ENCODE measurements at places on chromosomes 6 and 20.

- no peak for DNase-seq
Observed at GRCh38 chr6:135209803-135210202, 28.7 kb downstream of the MYB start.

- DNase-seq: no peak
Observed at GRCh38 chr6:3384241-3385143, 72.4 kb downstream of the SLC22A23 start.

- DNase-seq: no peak
Observed at GRCh38 chr6:10395171-10395703, 19.6 kb downstream of the TFAP2A start.

DNA sequence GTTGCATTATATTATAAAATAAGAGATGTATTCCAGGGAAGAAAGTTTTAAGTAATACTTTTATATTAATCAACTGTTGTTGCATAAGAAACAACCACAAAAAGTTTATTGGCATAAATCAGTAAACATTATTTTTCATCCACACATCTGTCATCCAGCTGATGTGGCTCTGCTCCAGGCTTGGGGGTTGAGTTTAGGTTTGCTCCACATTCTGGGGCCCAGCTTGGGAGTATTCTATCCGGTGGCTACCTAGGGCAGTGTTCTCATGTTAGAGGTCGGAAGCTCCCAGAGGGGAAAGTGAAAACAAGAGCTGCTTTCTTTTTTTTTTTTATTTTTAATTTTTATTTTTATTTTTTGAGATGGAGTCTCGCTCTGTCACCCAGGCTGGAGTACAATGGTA, 728.4 kb upstream of the FLRT3 start:
- no peak for DNase-seq

DNA sequence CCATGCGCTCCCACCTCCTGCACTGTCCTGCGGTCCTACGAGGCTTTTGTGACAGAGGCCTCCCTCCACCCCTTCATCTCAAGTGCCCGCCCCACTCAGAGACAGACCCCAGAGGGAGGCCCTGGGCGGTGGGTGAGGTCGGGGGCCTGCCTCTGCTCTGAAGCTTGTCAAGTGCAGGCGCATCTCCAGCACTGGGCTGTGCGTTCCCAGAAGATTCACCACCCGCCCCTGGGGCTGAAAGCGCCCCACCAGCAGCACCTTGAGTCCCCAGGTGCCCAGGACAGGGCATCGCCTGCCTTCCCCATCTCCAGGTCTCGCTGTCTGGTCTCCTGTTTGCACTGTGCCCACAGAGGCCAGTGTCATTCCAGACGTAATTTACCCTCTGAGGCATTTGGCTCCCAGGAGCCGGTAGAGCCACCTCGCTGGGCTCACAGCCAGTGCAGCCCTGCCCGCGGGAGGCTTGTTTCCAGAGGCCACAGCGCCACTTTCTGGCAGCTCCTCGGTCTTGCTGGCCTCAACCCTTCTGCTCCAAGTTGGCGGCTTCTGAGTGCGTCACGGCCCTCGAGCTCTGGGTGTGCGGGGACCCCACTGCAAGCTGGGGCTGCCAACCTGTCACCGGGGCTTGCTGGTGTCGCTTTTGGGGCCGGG, 191.1 kb downstream of the TAF4 start:
- peak; percentile 71 for DNase-seq

DNA sequence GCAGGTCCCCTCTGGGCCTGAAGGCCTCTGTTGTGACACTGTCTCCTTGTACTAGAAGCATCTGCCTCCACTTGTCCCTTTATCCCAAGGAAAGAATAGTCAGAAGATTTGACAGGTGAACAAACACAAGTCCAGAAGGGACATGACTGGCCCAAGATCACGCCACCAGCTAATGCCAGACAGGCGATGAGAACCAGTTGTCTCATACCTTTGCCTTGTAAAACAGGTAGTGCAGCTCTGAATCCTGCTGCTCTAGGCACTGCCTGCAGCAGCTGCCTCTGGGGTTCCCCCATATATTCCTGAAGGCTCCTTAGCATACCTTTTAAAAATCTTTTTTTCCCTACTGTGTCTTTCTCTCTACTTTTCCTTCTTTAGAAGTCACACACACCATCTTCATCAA, 25.0 kb downstream of the SCAND1 start:
- no peak for DNase-seq

DNA sequence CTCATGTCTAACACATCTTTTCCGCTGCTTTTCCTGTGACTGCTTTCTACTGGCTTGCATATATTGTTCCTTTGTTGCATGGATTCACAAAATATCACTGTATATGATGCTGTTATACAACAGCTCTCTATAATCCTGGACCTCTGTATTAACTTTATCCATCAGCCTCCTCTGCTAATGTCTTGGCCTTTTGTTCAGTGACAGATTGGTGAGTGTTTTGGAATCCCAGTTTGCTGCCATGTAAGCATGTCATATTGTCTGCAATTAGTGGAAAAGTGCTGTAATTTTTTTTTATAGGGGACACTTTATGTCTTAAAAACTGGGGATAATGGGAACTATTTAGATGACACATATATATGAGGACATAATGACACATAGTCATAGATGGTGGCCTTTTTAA, 3.0 kb downstream of the RIMS1 start:
- DNase-seq: no peak

DNA sequence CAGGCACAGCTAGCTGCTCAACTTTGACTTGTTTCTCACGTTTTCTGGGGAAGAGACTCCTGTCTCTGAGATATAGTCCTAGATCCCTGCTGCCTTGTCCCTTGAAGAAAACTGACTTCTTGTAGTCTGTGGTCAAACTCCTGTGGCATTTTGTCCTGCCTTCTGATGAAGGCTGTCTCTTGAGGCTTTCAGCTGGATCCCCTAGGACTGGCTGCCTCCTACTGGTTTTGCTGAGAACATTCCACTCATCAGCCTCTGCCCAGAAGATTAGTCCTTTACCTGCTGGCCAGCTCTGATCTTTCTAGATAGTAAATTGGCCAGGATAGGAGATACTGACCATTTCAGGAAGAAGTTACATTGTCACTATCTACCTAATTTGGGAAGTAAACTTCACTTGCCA, 71.9 kb upstream of the CNR1 start:
- DNase-seq: no peak

DNA sequence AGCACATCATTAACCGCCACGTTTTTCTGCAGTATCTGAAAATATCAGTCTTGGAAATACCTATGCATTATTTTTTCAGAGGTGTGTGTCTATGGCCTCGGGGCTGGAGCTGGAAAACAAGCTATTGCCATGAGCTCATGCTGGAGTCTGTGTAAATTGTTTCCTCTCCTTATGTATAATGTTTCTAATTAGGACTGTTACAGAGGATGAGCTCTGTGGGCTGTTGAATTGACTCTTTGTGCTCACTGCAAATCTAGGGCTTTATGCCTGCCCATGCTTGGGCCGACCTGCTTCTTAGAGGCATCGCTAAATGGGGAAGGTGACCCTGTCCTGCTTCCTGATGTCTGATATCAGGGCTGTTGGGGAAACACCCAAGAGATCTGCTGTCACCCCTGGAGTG, 80.8 kb upstream of the SLC22A16 start:
- DNase-seq: no peak

- no peak for DNase-seq
Observed at GRCh38 chr6:26158581-26159356, 71.5 kb downstream of the HFE start.

- DNase-seq: no peak
Observed at GRCh38 chr6:163720005-163720404, 305.5 kb downstream of the QKI start.

DNA sequence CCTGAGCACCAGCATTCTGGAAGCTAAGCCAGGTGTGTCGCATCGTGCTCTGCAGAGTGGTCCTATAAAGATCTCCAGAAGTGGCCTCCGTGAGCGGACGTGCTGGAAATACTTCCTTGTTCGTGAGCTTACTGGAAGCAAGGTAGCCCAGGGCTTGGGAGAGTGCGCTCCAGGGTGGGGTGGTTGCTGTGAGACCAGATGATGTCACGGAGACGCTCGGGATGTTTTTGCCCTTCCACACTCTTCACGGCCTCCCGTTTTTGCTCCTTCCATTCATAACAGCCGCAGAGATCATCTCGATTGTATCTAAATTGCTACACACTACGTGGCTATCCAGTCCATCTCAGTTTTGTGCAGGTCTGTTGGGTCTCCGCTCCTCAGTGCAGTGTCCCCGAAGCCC, 373.4 kb downstream of the THBS2 start:
- DNase-seq: no peak

GRCh38 chr20:32063695-32064094, 11.7 kb downstream of the HCK start:
- no peak for DNase-seq

GRCh38 chr6:10956776-10957175, 69.9 kb downstream of the SYCP2L start:
- DNase-seq: no peak

DNA sequence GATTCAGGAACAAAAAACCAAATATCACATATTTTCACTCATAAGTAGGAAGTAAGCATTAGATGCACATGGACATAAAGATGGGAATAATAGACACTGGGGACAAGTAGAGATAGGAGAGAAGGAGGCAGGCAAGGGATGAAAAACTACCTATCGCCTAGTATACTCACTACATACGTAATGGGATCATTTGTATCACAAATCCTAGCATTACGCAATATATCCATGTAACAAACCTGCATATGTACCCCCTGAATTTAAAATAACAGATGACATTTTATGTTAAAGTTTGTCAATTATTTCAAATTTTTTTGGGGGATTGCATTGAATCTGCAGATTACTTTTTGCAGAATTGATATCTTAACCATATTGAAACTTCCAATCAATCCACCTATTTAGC, 660.5 kb upstream of the MAN1A1 start:
- no peak for DNase-seq

- peak; percentile 55 for DNase-seq
Observed at GRCh38 chr6:166168616-166169548, 1.2 kb upstream of the TBXT start.

GRCh38 chr6:146292506-146292905, 251.1 kb upstream of the RAB32 start:
- DNase-seq: no peak

GRCh38 chr6:331622-332521, 39.6 kb downstream of the DUSP22 start:
- DNase-seq: no peak

DNA sequence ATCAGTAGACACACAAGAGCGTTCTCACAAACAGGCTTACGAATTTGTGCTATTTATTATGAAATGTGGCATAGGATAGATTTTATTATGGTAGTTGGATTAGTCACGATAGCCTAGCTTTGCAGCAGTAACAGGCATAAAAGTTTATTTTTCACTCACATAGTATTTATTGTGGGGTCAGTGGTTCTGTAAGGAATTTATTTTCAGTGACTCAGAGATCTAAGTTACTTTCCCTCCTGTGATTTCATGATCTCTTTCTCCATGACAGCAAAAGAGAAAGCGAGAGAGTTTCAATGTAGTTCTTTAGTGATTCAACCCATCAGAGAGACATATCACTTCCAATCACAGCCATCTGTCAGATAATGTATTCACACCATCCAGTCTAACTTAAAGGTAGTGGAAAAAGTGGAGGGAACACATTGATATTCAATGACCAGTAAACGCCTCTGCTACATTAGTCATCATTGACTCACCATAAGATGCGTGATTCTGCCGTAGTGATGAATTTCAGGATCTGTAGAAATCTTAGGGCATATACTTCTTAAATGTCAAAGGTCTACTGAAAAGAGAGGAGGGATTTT, 605.5 kb downstream of the HDGFL1 start:
- DNase-seq: no peak

DNA sequence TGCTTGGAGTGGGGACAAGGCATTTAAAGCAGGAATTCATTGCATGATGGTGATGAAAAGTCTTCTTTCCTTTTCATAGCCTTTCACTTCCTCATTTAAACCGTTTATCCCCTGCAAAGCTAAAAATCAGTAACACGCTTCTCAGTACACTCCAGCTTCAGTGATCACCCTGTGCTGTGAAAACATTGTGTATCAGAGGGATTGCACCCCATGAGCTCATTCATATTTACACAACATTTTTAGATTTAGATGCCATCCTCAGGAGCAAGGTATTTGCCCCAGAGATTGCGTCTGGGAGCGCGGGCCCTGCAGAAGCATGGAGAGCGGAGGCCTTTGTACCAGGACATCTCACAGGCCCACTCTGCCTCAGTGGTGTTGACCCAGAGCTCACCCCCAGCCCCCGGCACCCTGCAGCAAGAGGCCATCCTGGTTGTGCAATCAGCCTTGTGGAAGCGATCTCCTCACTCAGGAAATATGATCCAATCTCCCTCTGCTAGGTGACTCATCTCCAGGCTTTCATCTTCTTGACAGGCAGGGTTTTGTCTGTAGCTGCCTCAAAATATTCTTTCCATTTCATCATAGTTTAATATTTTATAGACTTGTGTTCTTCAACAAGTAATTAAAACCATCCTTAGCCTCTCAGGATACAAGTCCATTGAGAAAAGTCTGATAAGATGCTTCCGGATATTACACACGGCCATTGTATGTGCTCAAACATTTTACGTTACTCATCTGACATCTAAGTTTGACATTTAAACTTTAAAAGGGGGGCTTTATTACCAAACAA, 38.9 kb upstream of the THBS2 start:
- DNase-seq: no peak

DNA sequence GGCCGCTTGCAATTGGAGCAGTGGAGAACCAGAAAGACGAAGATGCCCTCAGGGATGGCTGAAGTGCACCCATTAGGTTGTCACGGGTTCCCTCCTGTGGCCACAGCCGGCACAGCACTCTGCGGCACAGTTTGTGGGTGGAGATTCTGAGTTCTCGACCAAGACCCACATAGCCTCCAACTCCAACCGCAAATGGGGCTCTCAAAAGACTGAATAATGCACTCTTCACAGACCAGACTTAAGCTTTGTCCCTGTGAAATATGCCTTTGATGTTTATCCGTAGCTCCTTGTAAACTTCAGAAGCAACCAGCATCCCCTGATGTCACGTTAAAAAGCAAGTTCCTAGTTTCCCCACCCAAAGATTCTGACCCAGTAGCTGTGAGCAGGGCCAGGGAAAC, 934 bp upstream of the CST9 start:
- DNase-seq: peak; percentile 87

- no peak for DNase-seq
Observed at GRCh38 chr6:149323353-149323752, 5.8 kb downstream of the TAB2 start.

- no peak for DNase-seq
Observed at GRCh38 chr6:145749632-145750031, 14.3 kb upstream of the EPM2A start.

GRCh38 chr20:43941476-43942200, 27.0 kb downstream of the TOX2 start:
- DNase-seq: no peak

DNA sequence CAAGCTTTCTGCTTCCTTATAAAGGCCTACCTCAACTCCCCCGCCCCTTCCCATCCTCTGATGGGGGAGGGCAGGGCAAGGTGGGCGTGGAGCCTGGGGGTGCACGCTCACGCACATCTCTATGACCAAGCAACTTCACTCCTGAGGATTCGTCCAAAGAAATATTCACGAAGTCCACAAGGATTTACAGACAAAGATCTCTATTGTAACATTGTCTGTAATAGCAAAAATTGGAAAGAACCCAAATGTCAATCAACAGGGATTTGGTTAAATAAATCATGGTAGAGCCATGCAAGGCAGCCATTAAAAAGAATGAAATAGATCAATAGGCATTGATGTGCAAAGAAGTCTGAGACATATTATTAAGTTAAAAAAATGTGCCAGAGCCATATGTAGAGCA, 130.4 kb upstream of the AFDN start:
- DNase-seq: no peak

Data from ecto neural progenitor cell (in vitro differentiated cells).